ENCODE measurements at places on chromosomes 2 and 18.

DNA sequence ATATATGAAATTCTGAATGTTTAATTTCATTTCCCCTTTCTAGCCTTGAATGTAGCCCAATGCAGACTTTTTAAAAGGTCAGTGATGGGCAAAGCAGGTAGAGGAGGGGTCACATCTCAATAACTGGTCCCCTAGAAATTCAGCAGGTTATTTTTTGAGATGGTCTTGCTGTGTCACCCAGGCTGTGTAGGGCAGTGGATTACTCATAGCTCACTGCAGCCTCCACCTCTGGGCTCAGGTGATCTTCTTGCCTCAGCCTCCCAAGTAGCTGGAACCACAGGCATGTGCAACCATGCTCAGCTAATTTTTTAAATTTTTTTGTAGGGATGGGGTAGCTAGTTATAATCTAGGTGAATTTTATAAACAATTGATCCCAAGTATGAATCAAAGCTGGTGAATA is 8.8 kb downstream of the IAH1 start:
- no peak for DNase-seq
- peak overlapping the region; percentile 61 for H3K27ac ChIP-seq
- H3K4me3 ChIP-seq = no peak overlapping the region
- no peaks in the 10 kb centered on the region for H3K27me3 ChIP-seq
- peaks cover 40% of the 10 kb centered on the region for H3K36me3 ChIP-seq

GRCh38 chr2:26609839-26610277 is 31.3 kb downstream of the CIB4 start:
- no peak for DNase-seq
- H3K4me1 ChIP-seq = peaks cover 28% of the 10 kb centered on the region
- no peaks in the 10 kb centered on the region for H3K36me3 ChIP-seq
- no peak overlapping the region for H3K4me3 ChIP-seq
- no peak overlapping the region for H3K27ac ChIP-seq

DNA sequence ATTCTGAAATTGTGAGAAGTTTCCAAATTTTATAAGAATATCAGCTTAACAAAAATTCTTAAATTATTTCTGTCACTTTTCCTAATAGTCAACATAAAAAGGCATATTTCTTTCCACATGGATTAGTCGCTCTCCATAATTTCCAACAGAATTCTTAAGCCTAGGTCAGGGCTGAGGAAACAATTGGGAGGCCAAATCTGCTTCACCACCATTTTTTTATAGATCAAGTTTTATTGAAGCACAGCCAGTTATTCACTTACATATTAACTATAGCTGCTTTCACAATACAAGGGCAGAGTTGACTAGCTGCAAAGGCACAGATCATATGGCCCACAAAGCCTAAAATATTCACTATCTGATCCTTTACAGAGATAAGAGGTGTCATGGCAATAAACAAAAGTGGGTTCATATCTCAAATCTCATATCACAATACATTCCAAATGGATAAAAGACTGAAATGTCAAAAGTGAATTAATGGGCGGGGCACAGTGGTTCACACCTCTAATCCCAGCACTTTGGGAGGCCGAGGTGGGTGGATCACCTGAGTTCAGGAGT is 18.7 kb downstream of the MEMO1 start:
- no peaks in the 10 kb centered on the region for H3K27me3 ChIP-seq
- no peak overlapping the region for H3K4me3 ChIP-seq
- DNase-seq = no peak

- no peak overlapping the region for H3K4me3 ChIP-seq
- H3K4me1 ChIP-seq = peaks cover 41% of the 10 kb centered on the region
- H3K27ac ChIP-seq = no peak overlapping the region
Measured at GRCh38 chr2:148658807-148659722, 14.5 kb downstream of the EPC2 start.

- no peaks in the 10 kb centered on the region for H3K36me3 ChIP-seq
- DNase-seq = no peak
- H3K27ac ChIP-seq = no peak overlapping the region
- no peak overlapping the region for H3K4me3 ChIP-seq
Measured at GRCh38 chr18:78758496-78758895, 221.1 kb upstream of the SALL3 start.

DNA sequence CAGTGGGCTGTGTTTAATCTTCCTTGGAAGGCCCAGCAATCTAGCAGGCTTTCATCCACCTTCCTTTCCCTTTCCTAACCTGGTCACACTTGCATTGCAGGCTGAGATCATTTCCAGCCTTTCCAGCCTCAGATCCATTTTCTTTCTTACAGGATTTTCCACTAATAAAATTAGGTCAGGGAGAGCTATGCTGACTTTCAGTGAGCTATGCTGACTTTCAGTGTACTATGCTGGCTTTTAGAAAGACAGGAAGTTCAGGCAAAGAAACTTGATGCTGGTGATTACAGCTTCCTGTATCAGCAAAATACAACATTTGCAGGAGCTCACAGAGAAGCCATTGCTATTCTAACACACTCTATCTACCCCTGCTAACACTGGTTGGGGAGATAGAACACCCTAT is 735.0 kb downstream of the CCDC85A start:
- no peak for DNase-seq
- no peaks in the 10 kb centered on the region for H3K4me1 ChIP-seq
- no peak overlapping the region for H3K4me3 ChIP-seq
- H3K27me3 ChIP-seq = no peaks in the 10 kb centered on the region
